ENCODE measurements at places on chromosomes 4 and X.

DNA sequence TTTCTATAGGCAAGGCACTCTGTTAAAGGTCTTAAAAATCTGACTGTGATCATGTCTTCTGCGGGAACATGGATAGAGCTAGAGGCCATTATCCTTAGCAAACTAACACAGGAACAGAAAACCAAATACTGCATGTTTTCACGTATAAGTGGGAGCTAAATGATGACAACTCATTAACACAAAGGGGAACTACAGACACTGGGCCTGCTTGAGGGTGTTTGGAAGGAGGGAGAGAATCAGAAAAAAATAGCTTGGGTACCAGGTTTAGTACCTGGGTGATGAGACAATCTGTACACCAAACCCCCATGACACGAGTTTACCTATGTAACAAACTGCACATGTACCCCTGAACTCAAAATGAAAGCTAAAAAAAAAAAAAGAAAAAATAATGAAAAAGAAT is 12.1 kb downstream of the SLC7A11 start:
- H3K36me3 ChIP-seq = no peaks in the 10 kb centered on the region
- H3K27me3 ChIP-seq = no peaks in the 10 kb centered on the region
- no peaks in the 10 kb centered on the region for H3K4me1 ChIP-seq
- ATAC-seq = no peak
- H3K4me3 ChIP-seq = no peak overlapping the region

DNA sequence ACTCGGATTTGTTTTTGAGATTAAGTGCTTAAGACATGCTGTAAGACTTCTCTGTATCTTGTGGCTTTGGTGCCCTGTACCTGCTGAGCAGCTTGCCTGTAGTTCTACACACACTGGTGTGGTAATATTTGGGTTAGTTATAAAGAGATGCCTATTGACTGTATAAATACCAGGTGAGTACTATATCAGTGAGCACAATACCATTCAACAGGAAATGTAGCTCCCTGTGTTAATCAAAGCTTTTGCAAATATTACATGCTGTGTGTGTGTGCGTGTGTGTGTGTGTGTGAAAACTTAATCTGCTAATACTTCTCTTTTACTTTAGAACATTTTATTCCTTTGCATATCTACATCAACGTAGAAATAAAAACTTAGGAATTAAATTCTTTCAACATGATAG is 30.1 kb downstream of the MYOZ2 start:
- H3K27ac ChIP-seq = no peak overlapping the region
- peaks cover 10% of the 10 kb centered on the region for H3K27me3 ChIP-seq
- H3K4me3 ChIP-seq = no peak overlapping the region
- ATAC-seq = no peak
- no peaks in the 10 kb centered on the region for H3K36me3 ChIP-seq
- H3K4me1 ChIP-seq = peaks cover 4% of the 10 kb centered on the region

DNA sequence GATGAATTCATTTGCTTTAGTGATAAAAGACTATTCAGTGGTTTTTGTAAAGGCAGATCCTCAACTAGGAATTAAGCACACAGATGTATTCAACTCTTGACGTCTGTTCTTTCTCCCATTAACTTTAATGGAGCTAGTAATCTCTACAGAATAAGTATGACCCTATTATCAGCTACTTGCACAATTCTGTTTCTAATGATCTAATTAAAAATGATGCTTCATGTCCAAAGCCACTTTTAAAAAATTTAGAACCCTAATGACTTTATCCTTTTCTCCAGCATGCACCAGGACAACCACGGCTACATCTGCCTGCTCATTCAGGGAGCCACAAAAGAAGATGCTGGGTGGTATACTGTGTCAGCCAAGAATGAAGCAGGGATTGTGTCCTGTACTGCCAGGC is 85.4 kb downstream of the CBR4 start:
- H3K4me1 ChIP-seq = no peaks in the 10 kb centered on the region
- H3K27me3 ChIP-seq = no peaks in the 10 kb centered on the region
- H3K4me3 ChIP-seq = no peak overlapping the region
- H3K27ac ChIP-seq = no peak overlapping the region
- no peak for ATAC-seq

GRCh38 chr4:75542824-75543223 is 13.0 kb upstream of the ODAPH start:
- peaks cover 14% of the 10 kb centered on the region for H3K36me3 ChIP-seq
- no peak overlapping the region for H3K27ac ChIP-seq
- no peak overlapping the region for H3K4me3 ChIP-seq
- ATAC-seq = peak; percentile 97
- H3K4me1 ChIP-seq = no peaks in the 10 kb centered on the region
- no peaks in the 10 kb centered on the region for H3K27me3 ChIP-seq

GRCh38 chr4:171962110-171962509 is 148.9 kb downstream of the GALNTL6 start:
- no peaks in the 10 kb centered on the region for H3K36me3 ChIP-seq
- H3K4me3 ChIP-seq = no peak overlapping the region
- no peaks in the 10 kb centered on the region for H3K4me1 ChIP-seq
- ATAC-seq = no peak

GRCh38 chr4:83920375-83920774 is 384.5 kb downstream of the GPAT3 start:
- no peak overlapping the region for H3K4me3 ChIP-seq
- H3K27ac ChIP-seq = no peak overlapping the region
- peaks cover 5% of the 10 kb centered on the region for H3K27me3 ChIP-seq
- no peak for ATAC-seq

DNA sequence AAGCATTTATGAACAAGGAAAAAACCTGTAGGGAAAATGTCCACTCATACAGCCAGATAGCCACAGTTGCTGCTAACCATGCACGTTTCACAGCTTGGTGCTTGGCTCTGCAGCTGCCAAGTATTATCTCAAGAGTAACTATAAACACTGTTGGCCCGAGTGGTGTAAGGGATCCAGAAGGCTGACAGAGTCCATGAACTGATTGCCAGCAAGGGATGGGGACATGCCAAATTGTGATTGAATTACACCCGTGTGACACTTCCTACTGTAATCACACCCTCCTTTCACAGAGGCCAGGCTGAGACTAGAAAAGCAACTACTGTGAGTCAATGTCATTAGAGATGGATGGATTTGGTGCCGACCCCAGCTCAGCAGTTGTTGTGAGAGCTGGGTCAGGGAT is 223.9 kb upstream of the ANKRD50 start:
- no peak for ATAC-seq
- no peak overlapping the region for H3K4me3 ChIP-seq
- H3K36me3 ChIP-seq = no peaks in the 10 kb centered on the region
- H3K27ac ChIP-seq = no peak overlapping the region
- H3K27me3 ChIP-seq = no peaks in the 10 kb centered on the region

DNA sequence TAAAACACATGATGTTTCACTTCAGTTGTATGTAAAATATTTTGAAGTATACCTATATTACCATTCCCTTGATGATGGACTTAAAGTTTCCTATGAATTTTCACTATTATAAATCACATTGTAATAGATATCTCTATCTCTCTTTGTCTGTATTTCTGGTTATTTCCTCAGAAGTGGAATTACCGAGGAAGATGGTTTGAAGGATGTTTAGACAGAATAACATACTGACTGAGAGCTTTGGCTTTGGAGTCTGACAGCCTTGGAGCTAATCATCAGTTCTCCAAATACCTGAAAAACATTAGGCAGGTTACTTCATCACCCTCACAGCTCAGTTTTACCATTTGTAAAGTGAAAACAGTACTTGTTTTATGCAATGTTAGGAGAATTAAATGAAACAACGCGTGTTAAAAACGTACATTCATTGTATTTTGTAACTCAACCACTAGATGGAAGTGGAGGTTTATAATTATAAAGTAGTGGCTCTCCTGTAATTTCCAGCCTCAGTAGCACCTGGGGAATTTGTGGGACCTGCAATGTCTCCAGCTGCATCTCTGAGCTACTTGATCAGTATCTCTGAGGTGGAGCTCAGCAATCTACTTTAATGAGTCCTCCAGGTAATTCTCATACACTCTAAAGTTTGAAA is 14.3 kb downstream of the JCHAIN start:
- no peaks in the 10 kb centered on the region for H3K4me1 ChIP-seq
- peak; percentile 28 for ATAC-seq
- H3K4me3 ChIP-seq = no peak overlapping the region
- no peaks in the 10 kb centered on the region for H3K36me3 ChIP-seq
- H3K27ac ChIP-seq = no peak overlapping the region

DNA sequence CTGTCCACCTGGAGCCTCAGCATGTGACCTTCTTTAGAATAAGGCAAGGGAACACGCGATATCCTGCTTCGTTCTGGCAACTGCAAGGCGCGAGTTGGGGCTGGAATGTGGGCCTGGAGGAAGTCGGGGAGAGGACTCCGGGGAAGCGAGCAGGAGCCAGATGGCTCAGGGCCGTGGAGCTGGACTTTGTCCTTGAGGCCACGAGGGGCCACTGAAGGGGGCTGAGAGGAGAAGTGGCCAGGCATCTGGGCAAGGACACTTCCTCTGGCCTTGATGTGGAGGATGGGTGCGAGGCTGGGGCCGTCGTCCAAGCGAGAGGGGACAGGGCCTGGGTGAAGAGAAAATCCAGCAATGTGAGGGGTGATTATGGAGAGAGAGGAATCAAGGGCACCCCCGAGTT is 12.2 kb upstream of the DUSP9 start:
- peaks cover 3% of the 10 kb centered on the region for H3K27me3 ChIP-seq
- H3K4me3 ChIP-seq = no peak overlapping the region
- H3K4me1 ChIP-seq = no peaks in the 10 kb centered on the region
- H3K36me3 ChIP-seq = no peaks in the 10 kb centered on the region
- no peak overlapping the region for H3K27ac ChIP-seq
- ATAC-seq = no peak

GRCh38 chr4:131441004-131441688 is 1707.9 kb upstream of the PCDH10 start:
- ATAC-seq = no peak
- H3K27me3 ChIP-seq = no peaks in the 10 kb centered on the region
- H3K4me3 ChIP-seq = no peak overlapping the region
- H3K4me1 ChIP-seq = no peaks in the 10 kb centered on the region
- no peak overlapping the region for H3K27ac ChIP-seq
- H3K36me3 ChIP-seq = no peaks in the 10 kb centered on the region

GRCh38 chrX:69278031-69278687 is 112.9 kb upstream of the PJA1 start:
- no peak overlapping the region for H3K4me3 ChIP-seq
- peaks cover 5% of the 10 kb centered on the region for H3K27me3 ChIP-seq
- H3K36me3 ChIP-seq = no peaks in the 10 kb centered on the region
- H3K27ac ChIP-seq = no peak overlapping the region
- H3K4me1 ChIP-seq = no peaks in the 10 kb centered on the region

GRCh38 chrX:151006410-151007109 is 23.4 kb downstream of the HMGB3 start:
- H3K27me3 ChIP-seq = no peaks in the 10 kb centered on the region
- H3K4me1 ChIP-seq = no peaks in the 10 kb centered on the region
- no peak for ATAC-seq
- no peak overlapping the region for H3K27ac ChIP-seq

DNA sequence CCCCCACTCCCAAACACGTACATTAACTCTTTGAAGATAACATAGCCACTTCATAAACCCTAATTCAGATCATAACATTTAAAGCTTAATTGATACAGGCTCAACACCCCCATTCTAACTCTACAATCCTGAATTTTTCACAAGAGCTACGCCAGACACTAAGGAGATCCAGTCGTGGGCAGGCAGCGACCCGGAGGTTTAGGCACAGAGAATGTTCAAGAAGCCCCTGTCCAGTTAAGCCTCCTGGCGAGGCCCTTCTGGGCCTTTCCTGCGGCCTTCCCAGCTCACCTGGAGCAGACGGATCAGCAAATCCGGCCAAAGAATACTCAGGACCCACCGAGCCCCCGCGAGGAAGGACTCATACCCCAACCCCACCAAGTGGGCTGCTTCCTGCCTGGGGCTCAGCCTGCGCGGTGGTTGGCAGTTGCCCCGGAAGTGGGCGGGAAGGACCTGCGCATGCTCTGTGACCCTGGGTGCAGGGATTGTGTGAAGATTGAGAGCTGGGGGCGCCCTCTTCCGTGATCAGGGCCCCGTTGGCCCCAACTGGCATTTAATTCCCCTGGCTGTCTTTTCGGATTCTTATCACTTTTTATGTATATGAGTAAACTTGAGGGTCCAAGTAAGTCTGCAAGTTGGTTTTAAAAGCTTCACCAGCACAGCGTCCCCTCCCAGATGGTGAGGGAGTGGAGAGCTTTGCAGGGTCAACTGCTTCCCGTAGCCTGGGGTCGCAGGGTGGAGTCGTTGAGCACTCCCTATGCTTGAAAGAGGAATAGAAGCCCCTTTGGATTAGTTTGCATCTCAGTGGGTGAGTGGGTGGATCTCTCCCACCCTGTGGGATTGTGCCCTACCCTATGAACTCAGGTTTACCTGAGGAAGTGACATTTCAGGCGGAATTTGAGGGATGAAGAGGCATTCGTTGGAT is at the start of gene TRIM61:
TSS of gene TRIM61 (minus strand) at position 415 of the 922 bp plus-strand sequence. CDS start 7,655 bp downstream, outside the sequence.
- H3K27ac ChIP-seq = peak within 1 kb of the TSS; percentile 80
- peaks cover 16% of the 10 kb centered on the region for H3K36me3 ChIP-seq
- no peaks in the 10 kb centered on the region for H3K4me1 ChIP-seq
- peak; percentile 84 for ATAC-seq
- peak within 1 kb of the TSS; percentile 79 for H3K4me3 ChIP-seq

DNA sequence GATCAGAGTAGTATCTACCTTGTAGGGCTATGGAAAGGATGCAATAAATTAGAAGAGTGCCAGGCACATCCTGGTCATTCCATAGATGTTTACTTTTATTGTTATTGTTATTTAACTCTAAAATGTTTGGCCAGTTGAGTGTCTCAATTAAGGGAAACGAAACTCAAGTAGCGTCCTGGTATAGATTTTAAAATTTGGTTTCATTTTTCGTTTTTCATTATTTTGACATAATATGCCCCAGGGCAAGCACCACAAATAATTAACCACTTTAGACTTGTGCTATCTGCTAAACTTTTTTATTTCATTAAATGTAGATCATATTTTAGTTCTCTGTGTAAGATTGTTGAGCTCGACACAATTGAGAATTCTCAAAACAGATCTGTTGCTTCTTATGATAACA is 179.7 kb upstream of the PRPS2 start:
- no peaks in the 10 kb centered on the region for H3K36me3 ChIP-seq
- H3K4me3 ChIP-seq = no peak overlapping the region
- no peak overlapping the region for H3K27ac ChIP-seq
- ATAC-seq = no peak
- no peaks in the 10 kb centered on the region for H3K4me1 ChIP-seq

GRCh38 chr4:26058537-26058936 is 144.5 kb downstream of the SMIM20 start:
- peak overlapping the region; percentile 65 for H3K27ac ChIP-seq
- H3K4me1 ChIP-seq = peaks cover 30% of the 10 kb centered on the region
- peak; percentile 97 for ATAC-seq
- no peaks in the 10 kb centered on the region for H3K36me3 ChIP-seq

DNA sequence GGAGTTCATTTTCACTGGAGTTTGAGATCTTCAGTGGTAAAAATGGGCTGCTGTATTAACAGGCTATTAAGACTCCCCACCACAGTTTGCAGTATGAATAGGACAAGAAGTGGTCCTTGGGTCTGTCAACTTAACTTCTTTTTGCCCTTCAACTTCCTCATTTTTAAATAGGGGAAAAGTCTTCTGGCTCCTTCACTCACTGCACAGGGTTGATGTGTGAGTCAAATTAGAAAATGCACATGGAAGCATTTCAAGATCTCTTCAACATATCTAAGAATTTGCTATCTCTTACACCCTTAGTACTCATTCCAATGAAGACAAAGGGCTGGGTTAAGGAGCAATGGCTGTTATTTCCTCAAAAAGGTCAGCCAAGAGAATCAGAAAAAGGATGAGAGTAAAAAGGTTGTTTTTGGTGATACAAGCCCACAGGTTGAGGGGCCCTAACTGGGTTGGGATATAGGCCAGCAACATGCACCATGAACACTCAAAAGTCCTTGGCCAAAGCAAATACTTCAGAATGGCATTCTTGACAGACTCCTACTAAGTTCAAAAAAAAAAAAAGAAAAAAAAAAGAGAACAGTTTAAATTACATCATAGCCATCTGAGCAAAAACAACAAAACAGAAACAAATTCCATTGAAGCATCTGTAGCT is 13.4 kb downstream of the PDE5A start:
- no peaks in the 10 kb centered on the region for H3K36me3 ChIP-seq
- peaks cover 23% of the 10 kb centered on the region for H3K27me3 ChIP-seq
- H3K27ac ChIP-seq = no peak overlapping the region
- no peak for ATAC-seq
